Endodermal cell (in vitro differentiated cells): ENCODE measurements at places on chromosomes 16 and 17.
A peak's percentile ranks its signal among the peaks of the same experiment; 100 is the strongest.

DNA sequence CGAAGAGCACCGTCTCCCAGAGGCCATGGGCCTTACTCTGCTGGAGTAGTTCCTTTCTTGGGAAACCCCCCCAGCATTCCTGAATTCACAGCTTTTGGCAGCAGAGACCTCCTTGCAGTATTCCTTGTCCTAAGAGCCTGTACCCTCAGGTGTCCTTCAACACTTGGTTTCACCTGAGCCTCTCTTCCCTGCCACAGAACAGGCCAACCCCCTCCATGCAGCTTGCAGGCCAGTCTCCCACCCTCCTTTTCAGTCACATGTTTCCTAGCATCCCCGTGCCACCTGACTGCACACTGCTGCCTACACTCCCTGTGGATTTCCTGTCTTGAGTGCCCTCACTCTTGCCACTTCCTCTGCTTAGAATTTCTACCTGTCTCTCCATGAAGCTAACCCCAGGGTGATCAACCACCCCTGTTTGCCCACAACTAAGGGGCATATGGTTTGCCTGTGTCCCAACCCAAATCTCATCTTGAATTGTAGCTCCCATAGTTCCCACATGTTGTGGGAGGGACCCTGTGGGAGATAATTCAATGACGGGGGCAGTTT is 65.5 kb downstream of the DYNLRB2 start:
- DNase-seq, result no peak

- DNase-seq, result peak; percentile 91
These were observed 4.3 kb upstream of the NAGLU start for GRCh38 chr17:42531455-42532354.

DNA sequence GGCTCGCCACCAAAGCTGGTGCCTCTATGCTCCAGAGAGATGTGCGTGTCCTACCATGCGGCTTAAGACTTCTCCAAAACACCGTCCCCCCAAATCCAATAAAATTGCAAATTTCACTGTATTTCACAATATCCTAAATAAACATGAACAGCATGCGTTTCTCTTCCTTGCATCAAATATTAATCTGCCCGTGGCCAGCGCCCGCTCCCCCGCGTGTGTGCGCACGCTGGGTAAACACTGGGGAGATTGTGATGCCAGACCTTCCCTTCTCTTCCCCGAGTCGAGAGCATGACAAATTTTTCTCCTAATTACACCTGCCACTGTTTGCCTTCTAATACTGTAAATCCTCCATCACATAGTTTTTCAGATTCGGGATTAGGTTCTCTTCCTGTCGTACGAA is 148.1 kb downstream of the MRM1 start:
- no peak for DNase-seq

- peak; percentile 80 for DNase-seq
These were observed 41.0 kb upstream of the SREBF1 start for GRCh38 chr17:17877529-17878358.

DNA sequence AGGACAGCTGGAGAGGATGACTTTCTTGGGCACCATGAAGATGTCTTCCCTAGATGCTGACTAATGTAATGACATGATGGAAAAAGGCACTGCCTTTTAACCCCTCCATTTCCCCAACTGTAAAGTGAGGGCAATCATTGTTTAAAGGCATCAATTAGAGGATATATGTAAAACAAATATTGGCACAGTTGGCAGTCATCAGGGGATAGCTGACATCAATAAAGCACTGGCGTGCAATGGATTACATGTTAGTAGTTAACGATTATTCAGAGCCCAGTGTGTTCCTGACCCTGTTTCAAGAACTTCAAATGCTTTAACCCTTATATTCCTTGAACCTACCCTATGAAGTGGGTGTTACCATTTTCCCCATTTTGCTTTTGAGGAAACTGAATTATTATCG is 100.7 kb downstream of the TMEM114 start:
- no peak for DNase-seq

DNA sequence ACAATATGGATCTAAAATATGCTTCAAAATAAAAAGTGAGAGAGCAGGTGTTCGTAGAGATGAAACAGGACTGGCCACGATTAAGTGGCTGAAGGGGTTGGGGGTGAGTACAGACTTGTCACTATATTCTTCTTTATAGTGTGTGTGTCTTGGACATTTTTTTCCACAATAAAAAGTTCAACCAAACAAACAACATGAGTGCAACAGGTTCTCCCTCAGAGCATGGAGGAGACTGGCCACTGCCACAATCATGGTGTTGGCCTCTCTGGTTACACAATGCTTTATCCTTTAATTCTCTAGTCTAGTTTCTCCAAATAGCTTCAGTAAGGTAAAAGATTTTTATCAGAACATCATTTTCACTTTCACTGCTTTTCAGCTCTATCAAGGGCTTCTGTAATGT is 109.3 kb downstream of the PARN start:
- DNase-seq, result no peak

GRCh38 chr17:27463235-27463677 is 7.0 kb downstream of the KSR1 start:
- DNase-seq, result no peak

DNA sequence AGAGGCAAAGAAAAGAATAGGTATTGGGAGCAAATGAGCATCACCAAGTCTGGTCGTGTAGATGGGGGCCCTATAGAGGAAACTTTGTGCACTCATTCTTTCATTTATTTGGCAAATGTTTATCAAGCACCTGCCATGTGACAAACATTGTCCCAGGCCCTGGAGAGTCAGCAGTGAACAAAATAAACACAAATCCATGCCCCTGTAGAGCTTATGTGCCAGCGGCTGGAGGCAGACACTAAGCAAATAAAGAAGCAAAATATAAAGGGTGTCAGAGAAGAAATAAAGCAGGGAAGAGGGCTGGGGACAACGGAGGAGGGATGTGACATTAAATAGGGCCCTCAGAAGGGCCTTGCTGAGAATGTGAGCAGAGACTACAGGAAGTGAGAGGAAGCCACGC is 45.5 kb downstream of the KATNIP start:
- no peak for DNase-seq

DNA sequence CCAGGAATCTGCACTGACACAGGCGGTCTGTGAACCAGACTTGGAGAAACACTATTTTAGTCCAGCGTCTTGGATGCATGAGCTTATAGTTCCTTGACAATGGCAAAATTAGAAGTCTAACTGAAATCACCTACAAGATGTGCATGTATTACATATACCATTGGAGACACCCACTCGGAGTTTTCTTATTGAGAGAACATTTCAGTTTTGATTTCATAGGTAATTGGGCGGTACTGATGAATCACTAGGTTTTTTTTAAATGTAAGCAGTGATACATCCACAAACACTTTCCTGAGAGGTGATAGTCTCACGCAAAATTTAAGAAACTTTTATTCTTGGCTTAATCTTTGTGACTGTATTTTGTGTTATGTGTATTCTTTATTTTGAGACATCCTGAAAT is 69.8 kb downstream of the PRKCA start:
- no peak for DNase-seq

GRCh38 chr16:60816461-60816860 is 1219.8 kb downstream of the CDH8 start:
- DNase-seq, result no peak

DNA sequence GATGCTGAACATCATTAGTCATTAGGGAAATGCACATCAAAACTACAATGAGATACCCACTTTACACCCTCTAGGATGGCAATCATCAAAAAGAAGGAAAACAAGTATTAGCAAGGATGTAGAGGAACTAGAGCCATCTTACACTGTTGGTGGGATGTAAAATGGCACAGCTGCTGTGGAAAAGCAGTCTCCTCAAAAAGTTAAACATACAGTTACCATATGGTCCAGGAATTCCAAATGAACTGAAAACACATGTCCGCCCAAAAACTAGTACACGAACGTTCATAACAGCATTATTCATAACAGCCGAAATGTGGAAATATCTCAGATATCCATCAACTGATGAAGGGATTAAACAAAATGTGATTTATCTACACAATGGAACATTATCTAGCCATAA is 7.0 kb downstream of the FBF1 start:
- DNase-seq, result no peak

DNA sequence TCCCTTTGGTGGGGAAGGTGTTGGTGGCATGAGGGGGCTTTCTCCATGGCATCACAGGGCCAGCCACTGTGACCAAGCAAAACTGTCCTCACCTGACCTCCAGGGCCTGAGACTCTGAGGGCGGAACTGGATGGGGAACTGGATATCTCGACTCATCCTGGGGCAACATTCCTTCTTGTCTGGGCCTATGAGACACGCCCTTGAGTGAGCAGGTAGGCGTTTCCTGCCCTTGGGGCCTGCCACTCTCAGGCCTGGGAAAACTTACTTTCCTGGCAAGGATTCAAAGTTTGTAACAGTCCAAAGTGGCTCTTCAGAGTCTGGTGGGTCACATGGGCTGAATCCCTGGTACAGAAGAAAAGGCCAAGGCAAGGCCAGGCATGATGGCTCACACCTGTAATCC is 9.6 kb downstream of the MT1X start:
- peak; percentile 69 for DNase-seq

DNA sequence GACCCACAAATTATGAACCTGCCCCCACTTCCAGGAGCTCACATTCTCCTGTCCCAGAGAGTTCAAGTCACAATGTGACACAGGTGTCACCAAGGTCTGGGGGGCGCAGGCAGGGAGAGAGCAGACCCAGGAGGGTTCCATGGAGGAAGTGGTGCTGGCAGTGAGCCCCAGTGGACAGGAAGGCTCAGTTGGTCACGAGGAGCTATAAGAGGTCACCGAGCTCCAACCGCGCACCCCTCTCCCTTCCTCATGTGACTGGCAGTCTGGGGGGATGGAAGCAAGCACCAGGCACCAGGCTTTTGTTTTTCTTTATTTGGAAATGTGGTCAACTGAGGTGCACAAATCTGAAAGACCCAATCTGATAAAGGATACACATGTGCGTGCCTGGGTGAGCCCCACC is 2.5 kb downstream of the ITGAD start:
- no peak for DNase-seq

GRCh38 chr17:38451840-38452529 is 23.7 kb downstream of the ARHGAP23 start:
- peak; percentile 96 for DNase-seq

GRCh38 chr17:65604070-65604469 is 42.6 kb upstream of the AXIN2 start:
- DNase-seq, result no peak

DNA sequence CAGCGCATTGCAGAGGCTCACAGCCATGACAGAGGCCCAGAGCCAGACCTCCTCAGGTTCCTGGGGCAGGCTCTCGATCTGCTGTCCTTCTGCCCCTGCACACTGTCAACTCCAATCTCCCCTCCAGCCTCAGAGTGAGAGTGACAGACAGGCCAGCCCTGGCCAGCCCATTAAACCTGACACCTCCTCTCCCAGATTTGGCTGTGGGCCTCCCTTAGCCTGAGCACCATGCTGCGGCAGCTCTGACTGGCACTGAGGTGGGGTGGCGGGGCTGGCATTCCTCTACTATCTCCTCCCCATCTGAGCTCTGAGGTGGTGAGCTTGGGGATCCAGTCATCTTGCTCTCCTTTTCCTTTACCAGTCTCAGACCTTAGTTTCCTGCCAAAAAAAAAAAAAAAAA is 15.5 kb upstream of the C1QL1 start:
- DNase-seq, result peak; percentile 64

GRCh38 chr17:75361344-75361743 is 44.1 kb downstream of the GRB2 start:
- DNase-seq, result no peak

GRCh38 chr17:6473128-6473767 is 29.0 kb downstream of the PIMREG start:
- DNase-seq, result peak; percentile 98

GRCh38 chr17:83129676-83130075 is 50.3 kb downstream of the METRNL start:
- DNase-seq, result peak; percentile 34

GRCh38 chr16:11418506-11418905 is 73.2 kb downstream of the RMI2 start:
- DNase-seq, result no peak

GRCh38 chr16:50025537-50025931 is 509 bp downstream of the CNEP1R1 start:
- no peak for DNase-seq

- DNase-seq, result no peak
These were observed 334.8 kb downstream of the MAF start for GRCh38 chr16:79265701-79266100.

DNA sequence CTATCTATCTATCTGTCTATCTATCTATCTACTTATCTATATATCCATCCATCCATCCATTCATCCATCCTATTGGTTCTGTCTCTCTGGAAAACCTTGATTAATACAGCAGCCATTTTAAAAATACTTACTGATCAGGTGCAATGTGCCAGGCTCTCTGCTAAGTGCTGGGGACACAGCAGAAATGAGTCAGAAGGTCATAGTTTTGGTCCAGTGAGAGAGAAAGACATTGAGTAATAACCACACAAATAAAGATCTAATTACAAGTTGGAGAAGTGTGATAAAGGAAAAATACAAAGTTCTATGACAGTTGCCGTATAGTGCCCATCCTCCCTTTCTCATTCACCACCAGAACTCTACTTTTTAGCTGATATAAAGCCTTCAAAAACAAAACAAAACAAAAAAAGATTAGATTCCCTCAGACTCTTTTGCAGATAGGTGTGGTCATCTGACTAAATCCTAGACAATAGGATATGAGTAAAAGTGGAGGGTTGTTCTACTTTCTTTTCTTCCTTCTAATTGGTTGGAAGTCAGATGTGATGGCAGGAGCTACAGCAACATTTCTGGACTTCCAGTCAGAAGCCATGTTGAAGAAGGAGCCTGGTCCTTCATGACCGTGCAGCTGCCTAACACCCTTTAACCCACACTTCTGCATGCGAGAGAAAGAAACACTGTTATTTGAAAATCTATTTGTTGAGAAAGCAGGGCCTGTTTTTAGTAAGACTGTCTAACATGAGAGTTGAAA is 72.0 kb upstream of the TOX3 start:
- DNase-seq, result no peak

DNA sequence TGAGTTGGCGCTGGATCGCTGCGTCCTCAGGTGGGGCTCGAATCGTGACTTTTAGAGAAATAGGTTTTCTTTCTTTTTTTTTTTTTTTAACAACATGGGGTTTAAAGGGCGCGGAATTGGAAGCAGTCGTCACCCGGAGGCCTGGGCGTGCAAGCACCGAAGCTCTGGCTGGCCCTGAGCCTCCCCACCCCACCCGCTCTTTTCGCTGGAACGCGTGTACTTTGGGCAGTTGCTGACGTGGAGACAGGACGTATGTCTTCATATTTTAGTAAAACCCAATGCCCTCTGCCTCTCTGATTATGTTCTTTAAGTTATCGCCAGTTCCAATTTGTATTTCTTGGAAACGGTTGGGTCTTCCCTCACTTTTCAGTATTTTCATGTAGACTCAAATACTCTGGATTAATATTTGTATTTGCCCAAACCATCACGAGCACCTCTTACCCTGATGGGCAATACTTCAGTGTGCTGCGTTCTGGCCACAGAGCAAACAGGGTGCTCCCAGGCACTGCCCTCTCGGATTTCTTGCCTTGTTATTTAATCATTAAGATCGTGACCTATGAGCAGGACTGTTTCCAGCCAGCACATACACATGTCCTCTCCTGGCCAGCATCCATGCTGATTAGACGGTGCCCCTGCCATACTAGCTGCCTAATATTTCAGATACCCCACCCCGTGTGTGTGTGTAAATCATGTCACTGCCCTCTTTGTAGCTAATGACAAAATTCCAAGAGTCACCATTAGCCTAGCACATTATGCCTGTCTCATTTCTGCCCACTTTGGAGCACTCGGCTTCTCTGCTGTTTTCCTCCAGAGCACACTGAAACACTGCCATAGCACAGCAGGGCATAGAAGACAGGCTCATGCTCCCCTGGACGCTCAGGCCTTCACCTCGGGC is 805 bp upstream of the C16orf95 start:
- no peak for DNase-seq
